ENCODE measurements at places on chromosomes 3 and 15. TPM values are rescaled to one million over a fixed set of nuclear protein-coding genes. Genes with fewer than 3 reads are reported as not detected.

DNA sequence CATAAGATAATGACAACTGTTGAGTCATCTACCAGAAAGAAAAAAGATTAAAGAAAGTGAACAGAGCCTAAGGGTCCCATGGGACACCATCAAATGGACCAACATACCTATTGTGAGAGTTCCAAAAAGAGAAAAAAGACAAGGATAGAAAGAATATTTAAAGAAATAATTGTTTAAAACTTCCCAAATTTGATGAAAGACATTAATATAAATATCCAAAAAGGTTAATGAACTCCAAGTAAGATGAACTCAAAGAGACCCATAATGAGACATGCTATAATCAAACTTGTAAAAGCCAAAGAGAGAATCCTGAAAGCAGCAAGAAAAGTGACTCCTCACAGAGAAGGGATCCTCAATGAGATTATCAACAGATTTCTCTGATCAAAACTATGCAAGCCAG is 8.9 kb downstream of the NRG4 start:
- no peak for DNase-seq

- no peak for DNase-seq
Measured at GRCh38 chr3:46542344-46542743, 23.8 kb downstream of the LRRC2 start.

- DNase-seq, result no peak
Measured at GRCh38 chr3:37309921-37310665, 135.7 kb upstream of the LRRFIP2 start.

GRCh38 chr3:54424292-54424691 is 301.9 kb downstream of the CACNA2D3 start:
- DNase-seq, result no peak

- DNase-seq, result no peak
Measured at GRCh38 chr3:10157031-10157430, 7.7 kb upstream of the IRAK2 start.

DNA sequence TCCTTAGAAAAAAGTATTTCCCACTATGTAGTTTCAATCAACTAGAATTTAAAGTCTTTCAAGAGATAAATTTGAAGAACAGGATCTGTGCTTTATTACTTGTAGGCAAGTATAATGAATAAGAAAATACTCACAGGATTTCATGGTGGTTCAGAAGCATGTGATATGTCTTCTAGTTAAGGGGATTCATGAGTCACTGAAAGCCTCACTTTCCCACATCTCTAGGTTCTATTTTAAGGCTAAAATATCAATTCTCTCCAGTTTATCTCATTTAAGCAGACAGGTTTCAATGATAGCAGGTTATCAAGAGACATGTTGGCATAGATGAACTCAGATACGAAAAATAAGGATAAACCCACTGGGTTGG is 437.8 kb upstream of the BCHE start:
- no peak for DNase-seq

The ULK3 gene
- total RNA-seq, result 57.6 TPM

The SPTBN5 gene
- total RNA-seq, result 1.6 TPM

The PARP14 gene
- total RNA-seq, result 50.8 TPM

Measured in activated CD4-positive, alpha-beta memory T cell treated with anti-CD3 and anti-CD28 coated beads for 36 hours (primary cell).